ENCODE measurements at places on chromosomes 1 and 21. TPM values are rescaled to one million over a fixed set of nuclear protein-coding genes. Genes with fewer than 3 reads are reported as not detected.

Gene BNIPL
- 1.2 TPM for total RNA-seq

Gene LYPD8
- not detected for total RNA-seq

Gene HES5
- total RNA-seq: not detected

- DNase-seq: no peak
Observed at GRCh38 chr1:228841632-228842031, 106.4 kb downstream of the RHOU start.

GRCh38 chr1:116246174-116246573, 126.9 kb upstream of the ATP1A1 start:
- DNase-seq: no peak
